Fibroblast of the conjunctiva (primary cell): ENCODE measurements at places on chromosomes 4 and X.

DNA sequence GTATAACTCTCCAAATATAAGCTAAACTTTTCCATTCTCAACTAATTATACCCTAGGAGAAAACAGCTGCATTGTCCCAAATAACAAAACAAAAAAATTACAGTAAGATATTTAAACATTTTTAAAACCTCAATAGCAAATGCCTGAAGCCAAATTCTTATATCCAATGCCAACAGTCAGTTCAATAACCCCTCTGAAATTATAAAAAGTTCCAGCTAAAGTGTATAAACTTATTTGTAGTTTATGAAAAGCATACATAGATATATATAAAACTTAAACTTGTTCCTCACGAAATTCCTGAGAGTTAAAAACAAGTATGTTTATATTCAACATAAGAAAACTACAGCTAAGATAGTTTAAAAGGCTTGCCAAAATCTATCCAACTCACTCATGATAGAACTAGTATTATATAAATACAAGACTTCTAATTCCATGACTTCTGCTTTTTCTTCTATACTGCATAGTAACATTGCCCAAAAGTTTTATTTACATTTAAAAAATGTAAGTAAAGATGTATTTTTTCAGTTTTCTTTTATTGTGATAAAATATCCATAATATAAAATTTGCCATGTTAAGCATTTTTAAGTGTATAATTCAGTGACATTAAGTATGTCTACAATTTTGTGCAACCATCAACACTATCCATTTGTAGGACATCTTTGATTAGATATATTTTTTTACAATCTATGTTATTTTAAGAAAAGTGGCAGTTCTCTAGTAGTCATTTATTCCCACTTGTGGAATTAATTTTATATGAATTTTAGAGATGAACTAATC lies 72.8 kb downstream of the PPA2 start:
- no peak for DNase-seq

- DNase-seq: no peak
Observed at GRCh38 chr4:17701882-17702281, 79.5 kb downstream of the FAM184B start.

- DNase-seq: no peak
Observed at GRCh38 chr4:45679411-45679810, 444.4 kb downstream of the GABRG1 start.

DNA sequence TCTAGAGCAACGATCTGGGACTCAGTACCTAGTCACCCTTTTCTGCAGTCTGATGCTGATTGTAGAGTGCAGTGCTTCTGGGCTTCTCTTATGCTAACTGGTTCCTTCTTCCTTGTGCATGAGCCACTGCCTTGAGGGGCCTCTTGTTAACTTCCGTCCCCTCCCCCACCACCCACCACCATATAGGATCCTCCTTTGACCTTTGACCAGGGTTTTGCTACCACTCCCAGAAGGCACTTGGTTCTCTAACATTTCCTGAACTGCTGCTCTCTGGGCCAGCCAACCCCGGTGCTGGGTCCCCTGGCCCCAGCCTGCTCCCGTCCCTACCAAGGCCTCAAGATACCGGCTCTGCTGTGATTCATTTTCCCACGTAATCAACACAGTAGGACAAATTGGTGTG lies 104.6 kb upstream of the KLF3 start:
- no peak for DNase-seq

DNA sequence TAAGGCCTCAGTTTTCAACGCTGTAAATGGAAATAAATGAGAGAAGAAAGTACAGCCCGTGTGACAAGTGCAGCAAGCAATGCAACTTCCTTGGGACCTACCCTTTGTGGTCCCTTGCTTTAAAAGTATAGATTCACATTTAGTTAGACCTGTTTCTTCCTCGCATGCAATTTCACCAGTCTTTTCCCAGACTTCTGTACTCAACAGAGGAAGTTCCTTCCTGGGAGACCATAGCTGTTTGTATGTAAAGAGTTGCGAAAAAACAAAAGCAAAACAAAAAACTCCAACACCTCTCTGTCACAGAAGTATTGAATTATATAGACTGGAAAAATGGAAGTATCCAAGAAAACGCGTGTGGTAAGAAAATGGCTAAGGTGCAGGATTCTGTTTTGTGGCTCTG lies 1.1 kb upstream of the IRF2 start:
- DNase-seq: no peak

GRCh38 chr4:106583567-106583966 lies 215.0 kb upstream of the GIMD1 start:
- peak; percentile 74 for DNase-seq

DNA sequence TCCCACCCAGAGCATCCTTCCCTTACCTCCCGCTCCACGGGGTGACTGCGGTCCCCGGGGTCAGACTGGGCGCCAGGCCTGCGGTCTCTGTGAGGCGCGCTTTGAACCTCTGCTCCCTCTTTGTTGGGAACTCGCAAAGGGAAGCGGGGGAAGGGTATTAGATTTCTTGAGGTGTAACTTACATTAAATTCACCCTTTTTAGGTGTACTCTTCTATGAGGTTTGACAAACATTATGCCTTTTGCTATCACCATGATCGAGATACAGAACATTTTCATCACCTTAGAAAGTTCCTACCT lies 569 bp downstream of the DCK start:
- no peak for DNase-seq

- DNase-seq: no peak
Observed at GRCh38 chr4:15233626-15234025, 194.2 kb upstream of the C1QTNF7 start.

- no peak for DNase-seq
Observed at GRCh38 chrX:140064993-140065392, 99.7 kb upstream of the CXorf66 start.

- DNase-seq: no peak
Observed at GRCh38 chrX:2841537-2841936, 12.8 kb downstream of the GYG2 start.

DNA sequence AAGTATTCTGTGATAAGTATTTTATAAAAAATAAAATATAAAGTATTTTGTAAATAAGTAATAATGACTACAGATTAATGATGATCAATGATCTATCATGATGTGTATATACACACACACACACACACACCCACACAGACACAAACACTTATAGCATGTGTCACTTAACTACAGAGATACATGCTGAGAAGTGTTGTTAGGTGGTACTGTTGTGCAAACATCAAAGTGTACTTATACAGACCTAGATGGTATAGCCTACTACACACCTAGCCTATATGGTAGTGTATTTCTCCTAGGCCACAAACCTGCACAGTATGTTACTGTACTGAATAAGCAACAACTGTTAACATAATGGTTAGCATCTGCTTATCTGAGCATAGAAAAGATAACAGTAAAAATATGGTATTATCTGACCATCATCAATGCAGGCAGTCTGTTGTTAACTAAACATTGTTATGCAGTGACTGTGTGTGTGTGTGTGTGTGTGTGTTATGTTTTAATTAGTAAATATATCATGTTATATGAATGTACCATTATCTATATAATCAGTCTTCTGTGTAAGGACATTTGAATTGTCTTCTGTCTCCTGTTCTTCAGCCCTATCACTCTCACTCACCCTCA lies 138.2 kb downstream of the CAMK2D start:
- DNase-seq: no peak

DNA sequence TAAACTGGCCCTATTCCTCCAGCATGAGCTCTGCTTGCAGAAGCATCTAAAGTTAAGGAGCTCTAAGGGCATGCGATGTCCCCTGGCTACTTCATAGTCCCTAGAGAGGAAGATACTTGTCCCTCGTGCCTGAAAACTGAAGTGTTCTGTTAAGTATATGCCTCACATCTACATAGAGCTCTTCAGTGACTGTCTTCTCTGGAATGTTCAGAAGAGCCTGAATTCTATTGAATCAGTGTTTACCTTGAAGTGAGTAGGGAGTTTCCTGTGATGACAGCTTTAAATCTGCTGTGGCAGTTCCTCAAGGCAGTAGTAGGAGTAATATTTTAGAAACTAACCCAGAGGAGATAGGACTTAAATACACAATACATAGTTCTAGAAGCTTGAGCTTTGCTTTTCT lies 111.2 kb downstream of the ZNF518B start:
- DNase-seq: no peak

- DNase-seq: no peak
Observed at GRCh38 chrX:29992083-29992482, 223.3 kb upstream of the MAGEB2 start.

DNA sequence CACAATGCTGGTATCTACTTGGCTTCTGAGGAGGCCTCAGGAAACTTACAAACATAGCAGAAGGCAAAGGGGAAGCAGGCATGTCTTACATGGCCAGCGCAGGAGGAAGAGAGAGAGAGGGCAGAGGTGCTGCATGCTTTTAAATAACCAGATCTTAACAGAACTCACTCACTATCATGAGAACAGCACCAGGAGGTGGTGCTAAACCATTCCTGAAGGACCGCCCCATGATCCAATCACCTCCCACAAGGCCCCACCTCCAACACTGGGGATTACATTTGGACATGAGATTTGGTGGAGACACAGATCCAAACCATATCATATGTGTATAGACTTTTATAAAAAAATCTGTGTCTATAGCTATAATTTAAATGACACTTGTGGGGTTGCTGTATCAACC lies 48.6 kb upstream of the ERVMER34-1 start:
- no peak for DNase-seq

DNA sequence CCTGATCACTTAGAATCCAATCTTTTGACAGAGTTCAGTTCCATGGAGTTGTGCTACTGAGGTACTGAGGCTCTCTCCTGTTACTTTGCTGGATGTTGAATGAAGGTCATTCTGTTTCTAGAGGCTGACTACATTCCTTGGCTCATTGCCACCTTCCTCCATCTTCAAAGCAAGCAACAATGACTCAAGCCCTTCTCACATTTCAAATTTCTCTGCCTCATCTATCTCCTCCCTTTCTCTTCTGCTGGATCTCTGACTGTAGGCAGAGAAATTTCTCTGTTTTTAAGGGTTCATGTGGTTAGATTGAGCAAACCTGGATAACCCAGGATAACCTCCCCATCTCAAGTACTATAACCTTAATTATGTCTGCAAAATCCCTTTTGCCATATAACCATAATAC lies 775.4 kb downstream of the STPG2 start:
- peak; percentile 20 for DNase-seq

DNA sequence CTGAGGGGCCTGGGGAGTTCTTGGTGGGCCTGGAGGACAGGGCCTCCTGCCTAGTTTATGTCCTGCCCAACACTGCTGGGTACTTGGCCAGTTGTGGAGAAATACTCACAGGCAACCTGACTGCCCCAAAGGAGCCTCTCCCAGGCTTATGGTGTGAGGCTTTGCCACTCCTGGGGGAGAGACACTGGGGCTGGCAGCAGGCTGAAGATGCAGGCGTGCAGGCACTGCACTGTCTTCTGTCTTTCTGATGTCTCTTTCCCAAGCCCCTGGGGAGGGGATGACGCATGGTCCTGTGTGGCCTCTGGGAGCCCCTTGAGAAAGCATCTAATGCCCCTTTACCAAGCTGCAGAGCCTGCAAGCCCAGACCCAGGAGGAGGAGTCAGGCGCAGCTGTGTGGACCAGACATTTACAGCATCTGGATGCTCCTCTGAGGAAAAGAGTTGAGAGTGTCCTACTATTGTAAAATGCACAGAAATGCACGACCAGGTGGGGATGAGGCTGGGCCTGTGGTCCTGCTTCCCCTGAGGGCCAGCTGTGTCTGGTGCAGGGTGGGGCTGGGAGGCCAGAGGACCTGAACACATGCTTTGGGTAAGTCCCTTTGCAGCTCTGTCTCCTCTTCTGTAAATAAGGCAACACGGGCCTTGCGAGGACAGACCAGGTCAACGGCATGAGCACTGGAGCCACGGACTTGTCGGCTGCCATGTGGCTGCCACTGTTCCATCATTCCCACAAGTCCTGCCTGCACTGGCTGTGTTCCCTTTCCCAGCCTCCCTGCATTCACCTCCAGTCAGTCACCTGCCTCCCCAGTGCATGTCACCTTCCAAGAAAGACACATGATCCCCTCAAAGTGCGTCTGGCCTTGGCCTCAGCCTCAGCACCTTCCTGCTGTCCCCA lies 8.4 kb downstream of the TMEM271 start:
- no peak for DNase-seq
